Aorta (tissue), 5 donors: ENCODE measurements at places on chromosomes 11 and 22.
A peak's percentile ranks its signal among the peaks of the same experiment; 100 is the strongest.

DNA sequence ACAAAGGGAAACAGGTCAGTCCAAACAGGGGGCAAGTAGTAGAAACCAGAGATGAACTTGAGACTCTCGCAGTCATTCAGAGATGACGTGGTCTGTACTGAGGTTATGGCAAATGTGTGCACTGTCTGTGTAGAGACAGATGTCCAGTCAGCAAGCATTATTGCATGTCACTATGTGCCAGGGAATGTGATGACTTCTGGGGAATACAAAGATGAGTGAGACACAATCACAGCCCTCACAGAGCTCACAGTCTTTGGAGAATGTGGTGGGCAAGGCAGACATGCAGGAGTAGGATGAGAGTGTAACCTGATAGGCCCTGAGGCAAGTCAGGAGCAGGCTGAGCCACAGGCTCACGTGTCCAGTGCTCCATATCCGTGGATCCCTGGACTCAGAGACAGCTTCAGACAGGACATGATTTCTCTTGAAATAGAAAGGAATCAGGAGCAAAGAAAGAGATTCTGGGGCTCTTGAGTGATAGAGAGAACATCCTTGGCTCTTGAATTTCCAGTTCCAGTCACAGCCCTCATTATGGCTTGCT lies 550.7 kb downstream of the ETS1 start:
- no peak for DNase-seq

- DNase-seq, result no peak
These were observed 201.1 kb upstream of the LRRC4C start for GRCh38 chr11:41660585-41660984.

GRCh38 chr11:62958547-62959421 lies 26.0 kb downstream of the SLC22A6 start:
- no peak for DNase-seq

DNA sequence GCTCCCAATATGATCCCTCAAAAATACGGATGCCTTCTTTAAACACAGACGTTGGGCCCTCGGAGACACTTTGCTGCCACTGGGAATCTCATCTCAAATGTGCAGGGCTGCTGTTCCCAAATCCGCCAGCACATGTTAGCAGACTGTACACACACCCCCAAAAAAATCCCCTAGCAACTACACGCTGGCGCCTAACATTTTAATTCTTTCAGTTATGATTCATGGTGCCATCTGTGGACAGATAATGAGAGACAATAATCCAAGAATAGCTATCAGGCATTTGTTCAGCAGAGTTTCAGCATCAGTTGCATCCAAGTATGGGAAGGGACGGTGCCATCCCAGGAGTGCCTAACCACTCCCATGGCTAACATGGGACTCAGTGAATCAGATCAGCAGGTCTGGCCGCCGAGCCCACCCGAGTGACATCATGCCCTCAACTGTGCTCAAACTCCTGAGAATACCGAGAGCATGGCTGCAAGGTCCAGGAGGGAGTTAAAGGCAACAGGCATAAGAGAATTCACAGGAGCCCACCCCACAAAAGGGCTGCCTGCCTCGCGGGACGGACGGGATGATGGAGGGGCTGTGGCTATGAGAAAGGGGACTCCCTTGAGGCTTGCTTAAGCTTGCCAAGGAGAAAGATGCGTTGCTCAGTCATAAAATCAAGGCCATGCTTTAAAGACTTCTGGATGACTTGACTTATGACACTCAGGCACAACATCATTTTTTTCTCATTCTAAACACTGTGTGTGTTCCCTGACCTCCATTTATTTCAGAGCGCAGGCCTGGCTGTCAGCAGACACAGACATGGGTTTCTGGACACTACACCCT lies 337.0 kb downstream of the SHANK2 start:
- DNase-seq, result no peak

GRCh38 chr11:35796562-35796961 lies 134.0 kb downstream of the TRIM44 start:
- no peak for DNase-seq

DNA sequence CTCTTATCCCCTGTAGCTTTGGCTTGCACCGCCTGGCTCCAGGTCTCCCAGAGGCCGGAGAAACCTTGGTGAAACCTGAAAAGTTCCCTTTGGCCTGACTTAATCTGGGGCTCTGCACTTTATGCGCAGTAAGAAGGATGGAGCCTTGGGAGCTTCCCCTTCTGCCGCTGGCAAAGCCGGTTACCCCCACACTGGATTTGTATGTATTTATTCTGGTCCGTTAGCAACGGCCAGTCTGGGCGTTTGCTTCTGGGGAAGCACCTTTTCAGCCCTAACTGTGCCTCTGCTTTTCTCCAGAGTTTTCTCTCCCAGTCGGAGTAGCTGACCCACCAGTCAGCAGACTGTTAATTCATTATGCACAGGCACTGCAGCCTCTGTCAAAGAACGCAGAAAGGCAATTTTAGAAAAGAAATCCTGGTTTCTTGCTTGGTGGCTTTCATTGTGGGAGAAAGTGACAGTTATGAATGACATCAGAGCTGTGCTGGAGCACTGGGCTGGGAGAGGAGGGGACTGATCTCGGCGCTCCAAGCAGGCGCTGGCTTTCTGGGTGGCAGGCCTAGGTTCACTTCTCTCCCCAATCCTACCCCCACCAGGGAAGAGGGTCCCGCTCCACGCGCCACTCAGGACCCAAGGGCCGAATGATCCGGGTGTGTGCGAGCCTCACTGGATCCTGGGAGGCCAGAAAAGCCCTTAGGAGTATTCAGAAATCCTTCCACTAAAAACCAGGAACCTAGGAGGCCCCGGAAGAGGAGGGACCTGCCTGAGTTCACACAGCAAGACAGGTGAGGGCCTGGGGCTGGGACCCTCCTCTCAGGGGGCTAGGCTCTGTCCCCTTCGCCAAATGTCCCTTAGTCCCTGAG lies 70.2 kb downstream of the RTL6 start:
- DNase-seq, result peak; percentile 51

DNA sequence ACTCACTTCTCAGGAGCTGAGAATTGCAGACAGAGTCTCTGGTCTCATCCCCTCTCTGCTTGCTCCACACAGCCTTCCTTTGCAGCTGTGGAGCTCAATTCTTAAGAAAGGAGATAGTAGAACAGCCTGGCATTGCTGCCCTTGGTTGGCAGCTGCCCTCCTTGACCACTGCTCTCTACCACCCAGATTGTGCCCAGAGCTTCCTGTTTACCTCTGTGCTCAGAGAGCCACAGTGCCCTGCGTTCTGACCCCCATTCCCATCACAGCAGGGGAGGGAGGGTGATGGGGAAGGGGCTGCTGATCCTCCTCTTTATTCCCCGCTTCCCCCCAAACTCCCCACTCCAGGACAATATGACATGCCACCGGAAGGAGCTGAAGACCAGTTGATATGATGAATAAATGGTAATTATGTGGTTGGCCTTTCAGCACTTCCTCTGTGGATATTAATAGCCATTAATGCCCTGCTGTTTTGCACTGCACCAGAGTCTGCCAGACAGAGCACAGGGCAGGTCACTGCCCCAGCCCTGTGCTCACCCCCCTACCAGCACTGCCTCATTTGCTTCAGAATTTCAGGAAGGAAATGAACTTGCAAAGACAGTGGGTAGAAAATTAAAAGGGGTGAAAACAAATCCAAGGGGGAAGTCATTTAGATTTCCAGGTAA lies 426.8 kb upstream of the CADM1 start:
- DNase-seq, result no peak

DNA sequence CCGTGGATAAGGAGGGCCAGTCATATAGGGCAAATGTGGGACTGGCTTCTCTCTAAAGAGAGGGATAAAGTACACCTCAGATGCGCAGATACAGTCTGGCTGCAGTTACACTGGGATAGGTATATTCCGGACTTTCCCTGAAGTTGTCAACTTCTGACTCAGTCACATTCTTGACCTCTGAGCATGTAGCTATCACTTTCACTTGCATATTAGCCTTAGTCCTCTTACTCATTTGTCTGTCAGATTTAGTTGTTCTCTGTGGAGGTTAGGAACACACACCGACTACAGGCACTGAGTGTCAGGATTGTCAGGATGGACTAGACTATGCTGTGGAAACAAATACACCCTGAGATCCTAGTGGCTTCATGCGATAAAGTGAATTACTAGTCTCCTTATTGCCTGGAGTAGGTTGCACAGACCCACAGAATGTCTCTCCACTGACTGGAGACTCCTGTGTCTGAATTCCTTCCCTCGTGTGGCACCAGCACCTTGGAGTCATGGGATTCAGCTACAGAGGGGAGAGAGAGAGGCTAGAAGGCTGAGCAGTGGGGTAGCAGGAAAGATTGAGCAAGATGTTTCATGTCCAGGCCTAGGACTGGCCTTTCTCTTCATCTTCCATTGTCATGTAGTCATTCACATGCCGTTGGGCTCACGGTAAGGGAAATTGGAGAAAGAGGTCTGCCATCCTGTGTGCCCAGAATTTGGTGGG lies 654.3 kb downstream of the NTM start:
- DNase-seq, result no peak

GRCh38 chr22:23837911-23838680 lies 710 bp downstream of the DERL3 start:
- DNase-seq, result peak; percentile 52

- DNase-seq, result peak; percentile 66
These were observed 9.7 kb upstream of the NEFH start for GRCh38 chr22:29470159-29470855.

DNA sequence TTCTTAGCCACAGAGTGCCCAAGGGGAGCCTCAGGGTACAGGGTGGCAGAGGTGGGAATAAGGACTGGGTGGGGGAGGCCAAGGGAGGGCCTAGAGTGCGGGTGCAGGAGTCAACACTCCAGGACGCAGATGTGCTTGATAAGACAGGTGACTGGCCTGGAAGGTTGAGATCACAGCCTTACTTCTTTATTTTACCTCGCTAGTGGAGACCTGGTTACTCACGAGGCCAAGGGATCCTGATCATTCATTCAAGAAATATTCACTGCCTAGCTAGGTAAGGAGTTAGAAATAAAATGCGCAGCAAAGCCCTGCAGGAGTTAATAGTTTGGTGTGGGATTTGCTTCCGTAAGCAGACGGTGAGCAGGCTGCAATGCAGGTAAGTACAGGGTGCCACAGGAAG lies 13.2 kb upstream of the PEX26 start:
- no peak for DNase-seq

DNA sequence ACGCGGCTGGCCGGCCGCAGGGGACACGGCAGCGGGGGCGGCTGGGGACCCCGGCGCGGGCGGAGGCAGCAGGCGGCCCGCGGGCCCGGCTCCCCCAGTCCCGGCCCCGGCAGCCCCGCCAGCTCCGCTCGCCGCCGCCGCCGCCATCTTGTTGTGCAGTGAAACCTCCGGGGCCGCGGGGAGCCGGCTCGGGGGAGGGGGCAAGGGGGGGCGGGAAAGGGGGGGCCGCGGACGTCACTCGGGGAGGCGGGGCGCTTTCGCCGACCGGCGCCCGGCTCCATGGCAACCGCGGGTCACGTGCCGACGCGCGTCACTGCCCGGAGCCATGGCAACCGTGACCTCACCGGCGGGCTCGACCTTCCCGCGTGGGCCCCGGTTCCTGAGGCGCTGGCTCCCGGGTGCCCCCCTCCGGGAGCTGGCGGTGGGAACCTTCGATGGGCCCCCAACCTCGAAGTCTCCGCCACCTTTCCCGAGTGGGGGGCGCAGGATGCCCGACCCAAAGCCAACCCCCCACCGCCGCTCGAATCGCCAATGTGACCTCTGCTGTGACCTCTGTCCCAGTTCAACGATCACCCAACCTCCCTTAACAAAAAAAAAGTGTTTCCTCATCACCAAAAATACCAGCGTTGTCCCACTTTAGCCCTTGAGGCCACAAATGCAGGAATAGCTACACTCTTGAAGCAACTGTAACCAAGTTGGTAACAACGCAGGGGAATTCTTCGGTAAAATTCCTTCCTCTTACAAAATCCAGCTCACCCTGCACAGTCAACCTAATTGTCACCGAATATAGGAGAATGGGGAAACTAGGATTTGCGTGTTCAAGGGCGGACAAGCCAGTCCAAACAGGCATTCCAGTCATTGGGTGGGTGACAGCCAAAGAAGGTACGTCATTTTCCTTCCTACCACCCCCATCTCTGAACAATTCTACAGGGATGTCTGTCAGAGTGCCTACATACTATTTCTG lies at the start of gene SIK3:
SIK3 (minus strand) TSS at position 160 of the 964 bp plus-strand sequence; CDS start at position 147, 13 bp downstream.
- DNase-seq, result peak; percentile 95

DNA sequence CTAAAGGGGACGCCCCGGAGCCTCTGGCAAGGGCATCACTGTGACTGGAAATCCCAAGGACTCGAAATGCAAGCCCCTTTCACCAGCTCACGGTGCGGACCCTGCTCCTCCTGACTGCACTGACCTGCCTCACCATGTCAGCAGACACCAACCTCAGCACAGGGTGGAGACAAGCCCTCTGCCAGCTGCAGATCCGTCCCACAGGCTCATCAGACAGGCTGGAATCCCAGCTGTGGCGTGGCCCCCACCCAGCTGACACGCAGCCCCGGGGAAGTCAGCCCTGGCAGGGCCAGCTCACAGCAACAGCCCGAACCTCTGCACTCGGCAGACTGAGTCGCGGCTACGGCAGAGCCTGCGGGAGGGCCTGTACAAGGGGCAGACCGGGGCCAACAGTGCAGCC lies 36.8 kb downstream of the BRD1 start:
- DNase-seq, result no peak

GRCh38 chr11:69395287-69395686 lies 86.2 kb upstream of the LINC01488 start:
- no peak for DNase-seq

- no peak for DNase-seq
These were observed 61.9 kb downstream of the CYB5R2 start for GRCh38 chr11:7611411-7611810.

GRCh38 chr11:34977089-34977912 lies 60.9 kb downstream of the PDHX start:
- DNase-seq, result no peak

- peak; percentile 86 for DNase-seq
These were observed 16.5 kb downstream of the ZBTB16 start for GRCh38 chr11:114075891-114076441.

- no peak for DNase-seq
These were observed 177.5 kb downstream of the TMEM135 start for GRCh38 chr11:87215236-87215635.

- DNase-seq, result no peak
These were observed 107.6 kb downstream of the GALNT18 start for GRCh38 chr11:11514246-11514645.

- no peak for DNase-seq
These were observed 68.5 kb upstream of the BARX2 start for GRCh38 chr11:129307162-129307561.

DNA sequence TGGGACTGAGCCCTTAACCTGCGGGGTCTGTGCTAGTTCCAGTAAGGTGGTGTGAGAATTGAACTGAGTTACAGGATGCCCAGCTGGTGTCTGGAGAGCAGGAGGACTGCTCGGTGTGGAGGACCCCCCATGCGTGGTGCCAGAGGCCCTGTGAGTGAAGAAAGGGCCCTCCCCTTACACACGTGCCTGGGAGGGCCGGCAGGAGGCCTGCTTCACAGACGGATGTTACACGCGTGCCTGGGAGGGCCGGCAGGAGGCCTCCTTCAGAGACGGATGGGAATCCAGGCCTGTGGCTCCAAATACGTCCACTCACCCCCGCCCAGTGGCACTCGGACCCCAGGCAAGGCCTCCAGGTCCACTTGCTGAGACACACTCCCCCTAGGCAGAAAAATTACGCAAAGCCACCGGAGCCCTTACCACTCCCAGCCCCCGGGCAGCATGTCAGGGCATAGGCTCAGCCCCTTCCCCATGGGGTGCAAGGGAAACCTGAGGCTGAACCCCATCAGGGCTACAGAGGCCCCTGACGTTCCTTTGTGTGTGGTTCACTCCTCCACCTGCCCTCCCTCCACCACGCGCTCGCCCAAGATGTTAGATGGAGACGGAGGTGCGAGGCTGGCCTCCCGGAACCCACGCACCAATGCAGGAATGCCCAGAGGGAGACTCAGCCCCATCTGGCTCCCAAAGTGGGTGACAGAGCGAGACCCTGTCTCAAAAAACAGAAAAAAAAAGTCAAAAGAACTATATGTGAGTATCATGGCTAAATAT lies 227.8 kb downstream of the BRD1 start:
- DNase-seq, result no peak

GRCh38 chr11:67397986-67398660 lies 3.5 kb downstream of the PPP1CA start:
- no peak for DNase-seq
